ENCODE measurements at places on chromosomes 7 and 10. TPM values are rescaled to one million over a fixed set of nuclear protein-coding genes. Genes with fewer than 3 reads are reported as not detected.
A peak's percentile ranks its signal among the peaks of the same experiment; 100 is the strongest.

DNA sequence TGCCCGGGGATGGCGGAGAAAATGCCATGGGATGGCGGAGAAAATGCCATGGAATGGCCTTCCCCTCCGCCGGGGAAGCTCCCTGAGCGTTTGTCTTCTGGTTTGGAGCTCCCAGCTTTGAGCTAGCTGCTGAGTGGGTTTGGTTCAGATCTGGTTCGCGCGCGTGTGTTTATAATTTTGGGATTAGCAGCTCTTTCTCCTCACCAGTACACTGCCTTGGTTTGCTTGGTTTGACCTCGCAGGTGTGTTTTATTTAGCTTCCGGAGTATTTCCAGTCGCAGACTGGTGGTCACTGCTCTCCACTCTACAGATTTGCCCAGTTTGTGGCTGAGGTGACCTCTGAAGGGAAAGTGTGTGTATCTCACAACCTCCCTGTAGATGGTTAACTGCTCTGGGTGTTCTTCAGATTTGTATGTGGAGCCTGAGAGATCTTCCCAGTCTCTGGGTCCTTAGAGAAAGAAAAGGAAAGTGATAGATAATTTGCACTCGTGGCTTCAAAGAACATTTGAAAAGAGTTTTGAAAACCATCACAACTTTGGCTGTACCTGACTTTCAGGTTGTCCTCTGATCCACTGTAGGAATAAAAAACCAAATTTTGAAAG is 597 bp downstream of the ZNF277 start:
- DNase-seq = no peak

Gene ZNF239
- total RNA-seq = 2.3 TPM

Gene AKR1C3
- total RNA-seq = 14.1 TPM

- no peak for DNase-seq
These were observed 35.0 kb downstream of the CCDC146 start for GRCh38 chr7:77157446-77157845.

DNA sequence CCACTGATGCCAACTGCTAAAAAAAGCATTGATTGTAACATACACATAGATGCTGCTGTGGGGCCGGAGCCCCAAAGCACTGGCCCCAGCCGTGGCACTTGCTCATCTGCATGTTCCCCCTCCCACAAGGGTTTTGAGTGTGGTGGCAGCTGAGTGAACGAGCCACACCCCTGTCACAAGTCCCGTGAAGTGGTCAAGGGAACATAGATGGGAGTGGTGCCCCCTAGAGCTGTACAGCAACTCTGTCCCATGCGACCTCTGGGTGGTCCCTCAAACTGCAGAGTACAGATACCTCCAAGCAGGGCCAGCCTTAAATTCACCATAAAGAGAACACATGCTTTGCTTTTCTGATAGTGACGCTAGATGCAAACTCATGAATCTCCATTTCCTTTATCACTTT is 503.3 kb upstream of the NRP1 start:
- DNase-seq = no peak

DNA sequence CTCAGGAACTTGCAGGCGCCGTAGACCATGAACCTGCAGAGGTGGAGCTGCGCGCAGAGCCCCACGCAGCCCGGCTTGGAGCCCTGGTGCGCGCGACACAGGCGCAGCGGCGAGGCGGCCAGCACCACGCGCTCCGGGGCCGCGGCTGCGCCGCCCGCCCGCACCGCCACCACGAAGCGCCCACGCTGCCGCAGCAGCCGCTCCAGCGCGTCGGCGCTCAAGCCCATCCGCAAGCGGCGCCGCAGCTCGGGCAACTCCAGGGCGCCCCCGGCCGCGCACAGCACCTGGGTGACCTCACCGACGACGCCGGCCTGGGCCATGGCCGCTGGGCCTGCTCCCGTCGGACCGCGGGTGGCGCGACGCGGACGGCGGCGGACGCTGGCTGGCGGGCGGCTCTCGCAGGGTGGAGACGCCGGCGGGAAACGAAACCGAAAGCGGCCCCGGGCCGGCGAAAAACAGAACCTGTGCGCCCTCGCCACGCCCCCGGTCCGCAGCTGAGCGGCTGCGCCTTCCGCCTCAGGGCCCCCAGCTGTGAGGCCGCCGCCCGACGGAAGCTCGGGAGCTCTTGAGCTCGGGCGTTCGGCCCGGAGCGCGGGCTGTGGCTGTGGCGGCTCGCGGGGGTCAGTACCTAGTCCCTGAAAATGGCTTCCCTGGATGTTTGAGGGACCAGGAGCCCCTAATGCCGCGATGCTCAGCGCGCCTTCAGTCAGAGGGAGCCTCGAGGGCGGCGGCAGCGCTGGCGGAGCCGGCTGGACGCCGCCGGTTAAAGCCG is at the start of gene PARP12:
PARP12 (minus strand) TSS at position 424 of the 772 bp plus-strand sequence; CDS start at position 320, 104 bp downstream.
- peak; percentile 84 for DNase-seq

Gene UNCX
- total RNA-seq = not detected

DNA sequence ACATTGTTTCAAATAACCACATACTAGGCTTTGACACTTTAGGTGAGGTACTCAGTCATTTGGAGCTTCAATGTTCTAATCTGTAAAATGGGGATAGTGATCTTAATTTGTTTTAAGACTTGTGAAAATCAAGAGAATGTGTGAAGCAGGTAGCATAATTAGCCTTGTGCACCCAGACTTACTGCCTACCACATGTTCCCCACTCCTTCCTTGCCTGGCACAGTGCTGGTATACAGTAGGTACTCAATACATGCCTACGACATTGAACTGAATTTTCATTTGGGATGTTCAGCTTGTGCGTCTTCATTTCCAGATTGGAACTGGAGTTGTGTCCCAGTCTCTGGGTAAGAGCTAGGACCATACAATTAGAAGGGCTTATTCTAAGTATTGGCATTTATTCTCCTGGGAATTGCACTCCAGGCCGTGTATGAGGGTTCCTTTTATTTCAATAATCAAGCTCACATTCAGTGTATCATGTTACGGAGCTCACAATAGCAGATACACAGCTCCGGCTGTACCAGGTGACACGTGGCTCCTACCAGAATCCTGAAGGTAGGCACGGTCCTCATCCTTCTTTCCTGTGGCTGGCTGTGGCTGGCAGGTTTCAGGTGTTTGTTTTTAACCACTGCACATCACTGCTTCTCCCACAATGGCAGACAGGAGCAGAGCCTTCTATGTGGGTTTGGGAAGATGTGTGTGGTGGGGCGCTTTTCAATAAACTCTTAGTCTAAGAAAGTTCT is 109.4 kb upstream of the PDCD4 start:
- DNase-seq = no peak

DNA sequence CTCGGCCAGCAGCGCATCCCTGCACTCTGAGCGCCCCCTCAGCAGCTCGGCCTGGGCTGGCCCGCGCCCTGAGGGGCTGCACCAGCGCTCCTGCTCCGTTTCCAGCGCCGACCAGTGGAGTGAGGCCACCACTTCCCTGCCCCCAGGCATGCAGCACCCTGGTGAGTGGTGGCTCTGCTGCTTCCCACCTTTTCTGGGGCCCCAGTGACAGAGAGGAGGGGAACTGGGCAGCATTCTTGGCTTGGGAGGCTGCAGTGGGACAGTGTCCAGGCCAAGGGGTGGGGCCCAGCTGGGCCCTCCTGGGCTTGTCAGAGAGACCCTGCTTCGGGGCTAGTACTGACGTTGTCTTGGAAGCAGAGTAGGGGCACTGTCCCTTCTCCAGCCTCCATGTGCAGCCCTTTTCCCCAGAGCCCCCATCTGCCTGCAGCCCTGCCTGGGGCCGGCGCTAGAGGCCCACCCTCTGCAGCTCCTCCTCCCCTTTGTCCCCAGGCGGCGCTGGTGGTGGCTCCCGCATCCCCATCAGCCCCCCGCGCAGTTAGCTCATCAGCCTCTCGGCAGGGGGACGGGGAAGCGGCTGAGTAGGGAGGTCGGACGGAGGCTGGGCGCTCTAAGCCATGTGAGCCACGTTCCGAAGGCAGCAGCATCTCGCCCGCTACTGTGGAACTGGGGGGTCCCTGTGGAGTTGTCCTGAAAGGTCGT is 29.2 kb downstream of the GBX1 start:
- no peak for DNase-seq

- no peak for DNase-seq
These were observed 205.8 kb upstream of the SLC26A5 start for GRCh38 chr7:103651593-103652377.

Gene CCL26
- total RNA-seq = not detected

DNA sequence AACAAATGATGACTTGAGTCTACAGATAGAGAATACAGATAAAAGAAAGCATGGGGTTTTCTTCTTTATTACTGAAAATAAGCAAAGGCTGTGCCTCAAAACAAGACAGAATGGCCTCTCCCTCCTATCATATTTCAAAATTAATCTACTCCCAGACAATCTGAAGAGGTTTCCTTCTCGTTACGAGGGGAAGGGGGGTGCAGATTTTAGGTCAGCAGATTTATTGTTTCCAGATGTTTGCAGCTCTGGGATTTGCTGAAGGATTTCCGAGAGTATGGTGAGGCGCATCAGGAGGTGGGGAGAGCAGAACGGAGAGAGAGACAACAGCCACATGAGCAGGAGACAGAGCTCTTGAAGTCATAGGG is 89.8 kb downstream of the KIAA1549 start:
- DNase-seq = no peak

DNA sequence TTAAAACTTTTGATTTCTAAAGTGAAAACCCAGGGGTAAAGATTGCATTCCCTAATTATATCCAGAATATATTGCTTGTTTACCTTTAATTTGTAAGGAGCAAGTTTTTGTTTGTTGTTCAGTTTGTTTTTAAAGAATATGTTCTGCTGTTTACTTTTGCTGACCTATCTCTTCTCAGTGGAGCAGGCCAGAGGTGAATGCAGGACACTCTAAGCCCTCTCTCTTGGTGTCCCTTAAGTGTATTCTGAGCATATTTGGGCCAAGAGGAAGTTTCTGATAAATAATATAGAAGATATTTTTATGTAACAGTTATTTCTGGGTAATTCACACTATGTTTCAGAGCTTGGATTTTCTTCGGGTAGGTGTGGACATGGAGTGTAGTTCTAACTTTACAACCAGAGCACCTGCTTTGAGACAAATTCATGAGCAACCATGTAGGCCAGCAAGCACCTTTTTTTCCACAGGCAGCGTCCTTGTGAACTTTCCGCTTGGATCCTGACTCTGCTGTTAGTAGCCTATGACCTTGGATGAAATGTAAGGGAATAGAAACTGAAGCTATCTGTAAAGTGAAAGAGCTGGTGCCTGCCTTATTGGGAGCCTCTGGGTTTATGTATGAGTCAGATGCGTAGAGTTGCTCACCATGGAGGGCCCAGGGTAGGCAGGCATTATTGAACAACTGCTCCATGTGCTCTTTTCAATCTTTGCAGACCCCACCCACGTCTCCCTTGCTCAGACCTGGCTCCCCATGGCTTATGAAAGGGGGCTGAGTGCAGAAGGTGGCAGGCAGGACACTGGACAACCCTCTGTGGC is 16.1 kb downstream of the OGDH start:
- no peak for DNase-seq

DNA sequence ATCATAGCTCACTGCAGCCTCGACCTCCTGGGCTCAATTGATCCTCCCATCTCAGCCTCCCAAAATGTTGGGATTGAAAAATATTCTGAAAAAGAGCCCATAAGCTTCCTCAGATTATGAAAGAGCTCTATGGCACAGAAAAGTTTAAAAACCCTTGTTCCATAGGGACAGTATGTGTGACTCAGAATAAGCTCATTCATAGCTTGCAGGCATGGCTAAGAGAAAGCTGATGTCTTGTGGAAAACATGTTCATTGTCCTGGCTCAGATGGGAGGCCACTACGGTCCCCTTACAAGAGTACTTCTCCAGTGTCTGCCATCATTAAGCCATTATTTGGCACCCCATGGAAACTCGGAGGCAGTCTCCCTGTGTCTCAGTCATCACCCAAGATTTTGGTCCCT is 64.0 kb downstream of the CCDC3 start:
- no peak for DNase-seq

GRCh38 chr10:1291178-1292090 is 235.2 kb downstream of the WDR37 start:
- no peak for DNase-seq

DNA sequence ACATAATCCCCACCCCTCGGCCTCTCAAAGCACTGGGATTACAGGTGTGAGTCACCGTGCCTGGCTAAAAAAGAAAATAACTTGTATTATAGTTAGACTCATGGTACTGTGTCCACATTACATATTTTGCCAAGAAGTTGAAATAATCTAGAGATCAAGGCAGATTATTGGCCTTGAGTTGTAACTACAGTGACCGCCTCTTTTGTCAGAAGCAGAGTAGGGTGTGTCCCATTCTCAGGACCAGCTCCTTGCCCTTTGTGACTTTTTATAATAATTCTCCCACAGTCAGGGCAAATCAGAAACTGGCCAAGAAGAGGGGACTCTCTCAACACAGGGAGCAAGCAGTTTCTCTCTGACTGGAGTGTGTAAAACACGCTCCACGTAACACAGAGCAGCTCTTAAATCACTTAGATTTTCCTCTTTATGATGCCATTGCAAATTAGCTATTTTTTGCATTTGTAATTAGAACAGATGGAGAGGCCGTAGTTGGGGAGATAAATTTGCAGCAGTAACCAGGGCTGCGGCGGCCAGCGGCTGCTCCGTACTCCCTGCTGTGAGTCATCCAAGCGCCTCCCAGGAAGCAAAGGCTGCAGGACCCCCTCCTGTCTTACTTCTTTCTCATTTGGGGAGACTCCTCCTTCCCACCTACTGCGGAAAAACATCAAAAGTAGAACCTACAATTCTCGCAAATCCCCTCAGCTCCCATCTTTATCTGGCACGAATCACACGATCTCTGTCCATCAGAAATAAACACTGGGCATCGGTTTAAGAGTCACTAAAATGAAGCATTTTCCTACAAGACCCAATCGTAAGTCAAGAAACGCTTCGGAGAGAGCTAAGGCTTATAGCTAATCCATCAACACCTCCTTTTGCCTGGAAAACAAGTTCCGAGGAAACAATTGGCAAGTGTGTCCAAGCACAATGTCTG is 32.1 kb upstream of the MSRB2 start:
- no peak for DNase-seq

GRCh38 chr7:111115966-111116365 is 25.0 kb downstream of the LRRN3 start:
- DNase-seq = no peak

DNA sequence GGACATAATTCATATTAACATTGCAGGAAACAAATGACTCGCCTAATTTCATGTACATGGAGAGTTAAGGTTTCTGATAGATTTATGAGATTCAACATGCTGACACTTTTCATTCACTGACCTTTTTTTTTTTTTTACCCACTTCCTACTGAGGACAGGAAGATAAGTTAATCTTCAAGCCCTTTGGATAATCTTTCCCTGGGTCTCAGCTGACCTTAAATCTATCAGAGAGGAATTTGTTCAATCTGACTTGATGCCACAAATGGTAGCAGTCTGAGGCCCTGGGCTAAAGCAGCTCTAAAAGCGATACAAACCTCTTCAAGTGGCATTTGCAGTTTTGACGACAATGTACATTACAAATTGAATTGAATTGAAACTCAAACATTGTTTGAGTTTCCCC is 493.3 kb upstream of the SORCS1 start:
- DNase-seq = no peak

Data from naive thymus-derived CD4-positive, alpha-beta T cell (primary cell).